SJSA1 (cell line): ENCODE measurements at places on chromosomes 7 and 10. TPM values are rescaled to one million over a fixed set of nuclear protein-coding genes. Genes with fewer than 3 reads are reported as not detected.

DNA sequence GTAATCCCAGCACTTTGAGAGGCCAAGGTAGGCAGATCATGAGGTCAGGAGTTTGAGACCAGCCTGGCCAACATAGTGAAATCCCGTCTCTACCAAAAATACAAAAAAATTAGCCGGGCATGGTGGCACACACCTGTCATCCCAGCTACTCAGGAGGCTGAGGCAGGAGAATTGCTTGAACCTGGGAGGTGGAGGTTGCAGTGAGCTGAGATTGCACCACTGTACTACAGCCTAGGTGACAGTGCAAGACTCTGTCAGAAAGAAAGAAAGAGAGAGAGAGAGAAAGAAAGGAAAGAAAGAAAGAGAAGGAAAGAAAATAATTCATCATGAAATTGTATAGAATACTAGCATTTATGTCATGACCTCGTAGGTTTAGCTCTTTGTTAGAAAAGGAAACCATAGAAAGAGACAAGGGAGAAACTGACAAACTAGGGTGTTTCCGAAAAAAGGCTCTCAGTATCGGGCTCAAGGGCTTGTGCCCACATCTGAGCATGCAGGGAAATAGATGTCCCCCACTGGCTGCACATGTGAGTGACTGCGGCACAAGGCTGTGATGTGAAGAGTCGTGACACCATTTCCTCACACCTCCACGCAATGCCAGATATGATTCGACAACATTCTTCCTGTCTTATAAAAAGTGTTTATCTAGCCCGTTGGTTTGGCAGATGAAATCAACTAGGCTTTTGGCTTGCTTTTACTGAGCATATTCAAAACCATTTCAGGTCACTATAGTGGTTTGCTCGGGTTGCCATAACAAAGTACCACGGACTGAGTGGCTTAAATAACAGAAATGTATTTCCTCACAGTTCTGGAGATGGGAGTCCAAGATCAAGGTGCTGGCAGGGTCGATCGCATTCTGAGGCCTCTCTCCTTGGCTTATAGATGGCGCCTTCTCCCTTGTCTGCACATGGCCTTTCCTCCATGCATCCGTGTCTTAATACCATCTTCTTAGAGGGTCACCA lies 2.0 kb downstream of the SRGN start:
- peaks cover 18% of the 10 kb centered on the region for H3K36me3 ChIP-seq
- peaks cover 43% of the 10 kb centered on the region for H3K4me1 ChIP-seq
- peak overlapping the region; percentile 73 for H3K27ac ChIP-seq
- no peak overlapping the region for H3K4me3 ChIP-seq
- no peaks in the 10 kb centered on the region for H3K27me3 ChIP-seq

DNA sequence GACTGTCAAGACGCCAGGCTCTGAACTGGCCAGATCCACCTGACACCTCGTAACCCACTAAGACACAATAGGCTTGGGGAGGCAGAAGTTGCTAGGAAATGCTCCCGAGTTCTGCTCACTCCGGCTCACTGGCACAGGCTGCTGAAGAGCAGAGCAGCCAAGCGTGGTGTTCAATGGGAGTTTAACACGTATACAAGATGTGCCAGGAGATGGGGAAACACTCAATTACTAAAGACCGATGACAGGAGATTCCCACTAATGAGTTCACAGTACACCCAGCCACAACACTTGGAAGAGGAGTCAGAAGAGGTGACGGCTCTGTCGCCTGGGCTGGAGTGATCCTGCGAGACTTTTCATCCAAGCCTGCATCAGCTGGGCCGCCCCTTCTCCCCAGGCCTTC lies 303.4 kb downstream of the GFRA1 start:
- H3K4me1 ChIP-seq: no peaks in the 10 kb centered on the region
- no peaks in the 10 kb centered on the region for H3K27me3 ChIP-seq
- no peaks in the 10 kb centered on the region for H3K36me3 ChIP-seq
- no peak for DNase-seq
- no peak overlapping the region for H3K4me3 ChIP-seq
- H3K27ac ChIP-seq: no peak overlapping the region

- H3K27me3 ChIP-seq: peaks cover 11% of the 10 kb centered on the region
- no peak for DNase-seq
- H3K27ac ChIP-seq: no peak overlapping the region
Measured at GRCh38 chr7:156123362-156123761, 311.1 kb upstream of the SHH start.

- H3K4me1 ChIP-seq: peaks cover 22% of the 10 kb centered on the region
- H3K36me3 ChIP-seq: no peaks in the 10 kb centered on the region
- H3K27ac ChIP-seq: no peak overlapping the region
- no peak for DNase-seq
- no peak overlapping the region for H3K4me3 ChIP-seq
Measured at GRCh38 chr10:12531305-12532220, 182.2 kb downstream of the CAMK1D start.

- peaks cover 10% of the 10 kb centered on the region for H3K36me3 ChIP-seq
- DNase-seq: no peak
- no peak overlapping the region for H3K4me3 ChIP-seq
- H3K27ac ChIP-seq: no peak overlapping the region
Measured at GRCh38 chr10:72796042-72796441, 97.5 kb upstream of the OIT3 start.

DNA sequence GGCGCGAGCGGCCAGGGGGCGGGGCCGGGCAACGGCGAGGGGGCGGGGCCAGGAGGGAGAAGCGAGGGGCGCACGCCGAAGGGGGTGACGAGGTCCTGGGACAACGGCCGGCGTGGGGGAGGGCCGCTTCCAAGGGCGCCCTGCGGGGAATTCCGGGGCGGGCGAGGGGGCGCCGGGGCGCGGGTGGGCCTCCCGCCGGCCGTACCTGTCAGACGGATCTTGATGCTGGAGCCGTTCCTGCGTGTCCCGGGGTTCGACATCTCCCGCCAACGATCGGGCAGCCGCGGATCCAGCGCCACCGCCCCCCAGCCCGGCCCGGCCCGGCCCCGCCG lies 421 bp downstream of the SMURF1 start:
- DNase-seq: no peak
- peak overlapping the region; percentile 99 for H3K4me3 ChIP-seq
- peak overlapping the region; percentile 95 for H3K27ac ChIP-seq
- no peaks in the 10 kb centered on the region for H3K27me3 ChIP-seq
- H3K4me1 ChIP-seq: peaks cover 22% of the 10 kb centered on the region

DNA sequence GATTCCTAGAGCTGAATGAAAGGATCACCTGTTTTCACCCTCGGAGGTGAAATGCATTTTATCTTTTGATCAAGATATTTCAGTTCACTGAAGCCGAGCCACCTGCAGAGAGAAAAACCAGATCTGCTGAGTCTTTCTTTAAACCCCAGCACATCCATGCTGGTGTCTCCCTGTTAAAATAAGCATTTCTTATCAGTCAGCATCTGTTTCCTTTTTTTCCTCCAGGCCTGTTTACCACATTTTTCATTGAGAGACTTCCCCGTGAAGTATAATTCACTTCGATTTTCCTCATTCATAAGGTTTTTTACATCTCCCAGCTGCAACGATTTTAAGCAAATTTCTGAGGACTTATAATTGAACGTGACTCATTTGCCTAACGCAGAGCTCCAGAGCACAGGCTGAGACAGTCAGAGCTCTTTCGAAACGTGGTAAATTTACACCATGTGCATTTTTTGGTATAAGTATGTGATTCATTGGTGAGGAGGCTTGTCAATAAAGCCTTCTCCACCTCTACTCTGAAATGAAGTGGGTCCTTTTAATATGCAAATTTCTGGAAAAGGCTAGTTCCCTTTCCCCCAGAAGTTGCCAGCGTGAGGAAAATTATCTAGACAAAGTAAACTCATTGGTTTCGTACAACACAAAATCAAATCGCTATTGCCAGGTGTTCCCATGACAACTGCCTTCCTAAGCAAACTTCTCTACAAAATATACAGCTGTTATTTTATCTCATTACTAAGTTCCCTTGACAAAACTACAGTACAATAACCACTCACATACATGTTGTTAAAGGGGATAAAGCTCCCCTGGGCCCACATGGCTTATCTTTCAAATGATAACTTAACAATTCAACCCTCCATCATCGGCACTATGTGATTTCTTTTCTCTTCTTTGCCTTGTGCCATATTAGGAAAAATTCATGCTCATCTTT lies 374.8 kb upstream of the AKR1E2 start:
- H3K4me1 ChIP-seq: no peaks in the 10 kb centered on the region
- no peaks in the 10 kb centered on the region for H3K27me3 ChIP-seq
- DNase-seq: no peak
- H3K27ac ChIP-seq: no peak overlapping the region
- H3K36me3 ChIP-seq: no peaks in the 10 kb centered on the region

DNA sequence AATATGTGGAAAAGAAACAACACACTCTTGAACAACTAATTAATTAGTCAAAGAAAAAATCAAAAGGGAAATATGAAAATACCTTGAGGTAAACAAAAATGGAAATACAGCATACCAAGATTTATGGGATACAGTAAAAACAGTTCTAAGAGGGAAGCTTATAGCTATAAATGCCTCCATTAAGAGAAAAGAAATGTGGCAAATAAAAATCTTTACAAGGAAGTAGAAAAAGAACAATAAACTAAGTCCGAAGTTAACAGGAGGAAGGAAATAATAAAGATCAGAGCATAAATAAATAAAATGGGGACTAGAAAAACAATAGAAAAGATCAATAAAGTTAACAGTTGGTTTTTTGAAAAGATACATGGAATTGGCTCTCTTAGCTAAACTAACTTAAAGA lies 267.8 kb upstream of the NRP1 start:
- H3K4me1 ChIP-seq: no peaks in the 10 kb centered on the region
- no peak for DNase-seq
- no peaks in the 10 kb centered on the region for H3K27me3 ChIP-seq
- no peak overlapping the region for H3K4me3 ChIP-seq

GRCh38 chr7:139634087-139634486 lies 110.6 kb downstream of the CLEC2L start:
- H3K27ac ChIP-seq: no peak overlapping the region
- no peaks in the 10 kb centered on the region for H3K4me1 ChIP-seq
- no peaks in the 10 kb centered on the region for H3K27me3 ChIP-seq
- DNase-seq: no peak

GRCh38 chr10:95263864-95264226 lies 27.0 kb downstream of the PDLIM1 start:
- peak; percentile 36 for DNase-seq
- H3K36me3 ChIP-seq: peaks cover 80% of the 10 kb centered on the region
- no peak overlapping the region for H3K27ac ChIP-seq
- H3K4me3 ChIP-seq: no peak overlapping the region

DNA sequence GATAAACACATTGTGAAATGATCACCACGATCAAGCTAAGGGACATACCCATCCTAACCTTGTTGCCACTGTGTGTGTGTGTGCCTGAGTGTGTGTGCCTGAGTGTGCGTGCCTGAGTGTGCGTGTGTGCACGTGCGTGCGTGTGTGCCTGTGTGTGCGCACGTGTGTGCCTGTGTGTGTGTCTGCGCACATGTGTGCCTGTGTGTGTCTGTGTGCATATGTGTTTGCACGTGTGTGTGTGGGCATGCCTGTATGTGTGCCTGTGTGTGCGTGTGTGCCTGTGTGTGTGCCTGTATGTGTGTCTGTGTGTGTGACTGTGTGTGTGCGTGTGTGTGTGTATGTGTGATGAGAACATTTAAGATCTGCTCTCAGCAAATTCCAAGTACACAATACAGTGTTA lies 244.1 kb upstream of the DPP6 start:
- H3K27me3 ChIP-seq: no peaks in the 10 kb centered on the region
- H3K4me1 ChIP-seq: no peaks in the 10 kb centered on the region
- no peak overlapping the region for H3K4me3 ChIP-seq
- H3K36me3 ChIP-seq: no peaks in the 10 kb centered on the region
- no peak for DNase-seq

- H3K27me3 ChIP-seq: peaks cover 14% of the 10 kb centered on the region; the same call in 1 of the 2 replicates
- DNase-seq: no peak
- H3K4me3 ChIP-seq: no peak overlapping the region
Measured at GRCh38 chr7:41917-42565, 150.3 kb upstream of the FAM20C start.

DNA sequence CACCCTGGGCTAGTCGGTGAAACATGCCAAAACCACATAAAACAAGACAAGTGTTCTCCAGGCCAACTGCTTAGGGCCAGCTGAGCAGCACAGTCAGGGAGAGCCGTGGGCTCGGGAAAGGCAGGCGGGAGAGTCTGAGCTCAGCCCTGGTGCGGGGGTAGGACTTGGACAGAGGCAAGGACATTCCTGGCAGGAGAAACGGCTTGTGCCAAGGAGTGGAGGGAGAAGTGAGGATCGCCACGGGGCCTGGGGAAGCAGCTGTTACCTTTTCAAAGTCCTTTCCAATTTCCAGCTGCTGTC lies 4.2 kb downstream of the ELN start:
- peaks cover 8% of the 10 kb centered on the region; the same call in 1 of the 2 replicates for H3K4me1 ChIP-seq
- no peaks in the 10 kb centered on the region for H3K27me3 ChIP-seq
- H3K27ac ChIP-seq: no peak overlapping the region
- H3K4me3 ChIP-seq: no peak overlapping the region
- no peak for DNase-seq
- H3K36me3 ChIP-seq: no peaks in the 10 kb centered on the region

DNA sequence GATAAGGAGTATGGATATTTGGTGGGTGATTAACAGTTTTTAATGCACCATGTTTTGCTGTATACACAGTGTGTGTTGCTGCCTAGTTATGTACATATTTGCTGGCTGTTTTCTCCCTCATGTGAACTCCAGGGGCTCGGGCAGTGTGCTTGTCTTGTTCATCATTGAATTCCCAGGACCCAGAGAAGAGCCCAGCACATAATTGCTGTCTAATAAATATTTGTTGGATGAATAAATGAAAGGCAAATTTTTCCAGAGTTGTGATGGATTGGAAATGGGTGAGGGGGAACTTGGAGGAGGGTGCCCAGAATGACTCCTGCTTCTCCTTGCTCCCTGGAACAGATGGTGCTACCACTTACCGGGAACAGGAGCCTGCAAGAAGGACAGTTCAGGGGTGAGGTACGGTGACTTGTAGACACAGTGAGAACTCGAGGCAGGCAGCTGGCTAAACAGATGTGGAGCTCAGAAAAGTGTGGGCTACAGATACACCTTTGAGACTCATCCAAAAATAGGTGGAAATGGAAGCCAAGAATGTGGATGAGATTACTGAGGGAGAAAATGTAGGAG lies 586.8 kb upstream of the MGMT start:
- no peak overlapping the region for H3K4me3 ChIP-seq
- no peak overlapping the region for H3K27ac ChIP-seq
- H3K27me3 ChIP-seq: no peaks in the 10 kb centered on the region
- DNase-seq: no peak

- no peaks in the 10 kb centered on the region for H3K27me3 ChIP-seq
- no peak for DNase-seq
- no peaks in the 10 kb centered on the region for H3K36me3 ChIP-seq
- no peaks in the 10 kb centered on the region for H3K4me1 ChIP-seq
- no peak overlapping the region for H3K27ac ChIP-seq
- H3K4me3 ChIP-seq: no peak overlapping the region
Measured at GRCh38 chr10:126101736-126102135, 205.4 kb downstream of the FANK1 start.

The HMX2 gene
- 0.38 and 0.61 TPM in 2 replicates for total RNA-seq

The LRRC61 gene
- not detected in 2 replicates for total RNA-seq

The PRSS37 gene
- not detected in 2 replicates for total RNA-seq

The UCMA gene
- not detected in 2 replicates for total RNA-seq

The EMX2 gene
- total RNA-seq: 0.21 TPM in 1 of 2 replicates, not detected in the other

The KCNH2 gene
- not detected in 2 replicates for total RNA-seq
